ENCODE measurements at places on chromosomes 5 and 9. TPM values are rescaled to one million over a fixed set of nuclear protein-coding genes. Genes with fewer than 3 reads are reported as not detected.

- no peak for DNase-seq
These were observed 1.3 kb downstream of the SH3GL2 start for GRCh38 chr9:17580119-17580518.

DNA sequence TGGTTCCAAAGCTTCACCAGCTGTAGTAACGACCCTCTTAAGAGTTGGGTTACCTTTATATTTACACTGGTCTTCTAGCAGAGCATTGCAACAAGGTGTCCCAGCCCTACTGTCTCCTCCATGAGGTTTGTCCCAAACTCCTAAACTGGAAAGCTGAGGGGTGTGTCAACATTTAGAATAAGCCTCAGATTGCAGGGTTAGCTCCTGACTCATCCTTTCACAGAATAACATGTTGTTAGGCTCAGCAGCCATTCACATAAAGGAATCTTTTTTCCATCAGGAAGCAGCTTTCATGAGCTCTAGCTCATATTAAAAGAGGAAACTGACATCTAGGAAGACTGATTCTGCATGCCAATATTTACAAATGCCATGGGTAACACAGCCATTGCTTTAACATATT lies 238.7 kb downstream of the EFNA5 start:
- DNase-seq: no peak

GRCh38 chr5:131810510-131811249 lies 13.9 kb upstream of the FNIP1 start:
- no peak for DNase-seq

- DNase-seq: no peak
These were observed 42.2 kb upstream of the IL17B start for GRCh38 chr5:149421372-149421685.

- DNase-seq: no peak
These were observed 35.1 kb upstream of the ORM1 start for GRCh38 chr9:114287763-114288192.

DNA sequence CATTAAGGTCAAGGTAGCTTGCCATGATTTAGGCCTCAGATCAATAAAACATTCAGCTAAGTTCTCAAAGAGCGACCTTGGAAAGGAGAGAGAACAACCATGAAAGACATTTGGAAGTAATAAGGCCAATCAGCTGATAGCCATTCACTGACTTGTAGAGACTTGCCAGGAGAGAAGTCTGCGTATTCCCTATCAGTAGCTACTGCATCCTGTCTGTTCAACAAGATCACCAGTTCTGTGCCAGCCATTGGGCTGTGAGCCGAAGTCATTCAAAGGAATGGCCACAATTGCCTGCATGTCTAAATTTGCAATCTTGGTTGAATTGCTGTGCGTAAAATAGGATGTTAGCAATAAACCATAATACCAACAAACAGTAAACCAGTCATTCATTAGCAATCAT lies 219.8 kb downstream of the FBXL7 start:
- no peak for DNase-seq

GRCh38 chr5:172683645-172684471 lies 42.8 kb downstream of the NEURL1B start:
- DNase-seq: peak; percentile 56

DNA sequence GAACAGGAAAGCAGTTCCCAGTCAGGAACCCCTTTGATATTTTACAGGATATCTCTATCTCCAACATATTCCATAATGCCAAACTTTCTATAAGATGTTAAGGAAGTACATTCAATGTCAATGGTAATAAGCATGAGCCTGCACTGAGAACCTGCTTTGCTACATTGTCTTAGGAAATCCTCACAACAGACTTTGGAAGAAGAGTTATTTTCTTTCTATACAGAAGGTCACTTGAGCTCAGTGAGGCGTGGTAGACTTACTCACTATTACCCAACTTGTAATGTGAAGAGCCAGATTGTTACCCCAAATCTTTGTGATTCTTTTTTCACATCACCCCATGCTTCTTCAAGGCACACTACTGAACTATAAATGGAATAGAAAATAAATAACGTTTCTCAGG lies 435.9 kb downstream of the DNAH5 start:
- DNase-seq: no peak

GRCh38 chr5:73596705-73597328 lies 29.2 kb upstream of the ARHGEF28 start:
- no peak for DNase-seq

DNA sequence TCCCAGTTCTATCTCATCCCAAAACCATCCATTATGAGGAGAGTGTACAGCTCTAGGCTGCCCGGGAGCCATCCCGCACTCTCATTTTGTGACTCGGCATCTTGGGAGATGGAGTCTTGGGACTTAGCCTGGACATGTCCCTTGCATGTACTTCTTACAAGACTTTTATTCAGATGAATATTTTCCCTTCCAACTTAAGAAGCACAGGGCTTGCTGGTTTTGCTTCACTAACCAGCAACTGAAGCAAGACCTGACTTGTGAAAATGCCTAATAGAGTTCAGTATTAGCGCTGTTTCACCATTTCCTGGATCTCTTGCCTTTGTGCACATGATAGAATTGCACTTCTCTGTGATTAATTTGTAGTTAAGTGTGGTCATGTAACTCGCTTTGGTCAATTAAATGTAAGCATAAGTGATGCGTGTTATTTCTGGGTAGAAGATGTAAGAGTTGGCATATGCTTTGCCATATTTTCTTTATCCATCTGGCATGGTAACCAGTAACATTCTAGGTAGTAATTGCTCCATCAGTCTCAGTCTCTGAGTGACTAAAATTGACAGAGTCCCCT lies 55.8 kb downstream of the PDCD1LG2 start:
- no peak for DNase-seq

DNA sequence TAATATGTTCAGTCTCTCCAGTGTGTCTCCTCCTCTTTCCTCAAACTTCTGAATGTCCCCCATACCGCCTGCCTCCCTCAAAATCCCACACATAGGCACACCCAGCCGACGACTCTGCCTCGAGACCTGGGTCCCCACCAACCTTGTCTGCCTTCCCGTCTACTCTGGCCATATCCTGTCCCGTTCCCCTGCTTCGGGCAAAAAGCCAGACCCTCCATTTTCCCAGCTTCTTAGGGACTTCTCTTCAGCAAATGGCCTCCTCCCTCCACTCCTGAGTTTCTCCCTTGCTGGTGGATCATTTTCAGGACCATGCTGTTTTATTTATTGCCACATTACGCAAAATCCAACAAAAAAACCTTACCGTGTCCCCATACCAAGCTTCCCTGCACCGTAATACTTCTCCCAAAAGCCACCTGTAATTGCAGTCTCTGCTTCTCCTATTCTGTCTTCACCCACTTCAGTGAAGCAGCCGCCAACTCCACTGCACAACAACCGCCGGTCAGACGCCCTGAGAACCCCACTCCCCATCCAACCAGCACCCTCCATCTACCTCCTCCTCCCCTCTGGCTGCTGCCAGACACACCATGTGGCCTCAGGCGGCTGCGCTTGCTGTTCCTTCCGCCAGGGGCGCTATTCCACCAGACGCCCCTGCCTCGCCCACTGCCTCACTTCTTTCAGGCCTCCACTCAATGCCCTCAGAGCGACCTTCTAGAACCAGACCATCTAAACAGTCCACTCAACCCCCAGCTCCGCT lies 117.0 kb downstream of the TRPM6 start:
- DNase-seq: peak; percentile 30

DNA sequence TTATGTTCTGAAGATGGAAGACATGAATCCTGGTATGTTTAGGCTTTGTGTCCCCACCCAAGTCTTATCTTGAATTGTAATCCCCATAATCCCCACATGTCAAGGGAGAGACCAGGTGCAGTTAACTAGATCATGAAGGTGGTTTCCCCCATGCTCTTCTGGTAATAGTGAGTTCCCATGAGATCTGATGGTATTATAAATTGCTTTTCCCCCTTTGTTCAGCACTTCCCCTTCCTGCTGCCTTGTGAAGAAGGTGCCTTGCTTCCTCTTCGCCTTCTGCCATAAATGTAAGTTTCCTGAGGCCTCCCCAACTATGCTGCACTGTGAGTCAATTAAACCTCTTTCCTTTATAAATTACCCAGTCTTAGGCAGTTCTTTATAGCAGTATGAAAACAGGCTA lies 229.0 kb downstream of the ARL15 start:
- no peak for DNase-seq

GRCh38 chr9:108197008-108197365 lies 658.8 kb downstream of the ACTL7B start:
- DNase-seq: no peak

DNA sequence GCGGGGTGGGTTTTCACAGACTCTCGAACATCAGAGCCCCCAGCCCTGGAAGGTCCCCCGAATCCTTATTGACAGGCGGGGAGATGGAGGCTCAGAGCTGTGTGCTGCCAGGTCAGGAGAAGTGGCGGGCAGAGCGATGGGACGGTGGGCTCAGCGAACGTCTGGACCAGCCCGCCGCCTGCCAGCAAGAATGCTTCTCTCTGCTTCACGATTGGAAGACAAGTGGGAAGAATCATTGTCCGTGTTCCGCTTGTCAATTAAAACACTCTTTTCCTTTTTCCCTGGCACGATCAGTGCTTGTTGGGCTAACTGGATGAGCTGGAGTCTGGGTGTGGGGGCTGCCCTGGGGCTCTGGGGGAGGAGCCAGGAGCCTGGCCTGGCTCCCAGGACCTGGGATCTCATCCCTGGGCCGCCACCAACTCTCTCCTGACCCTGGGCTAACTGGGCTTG lies 1.6 kb downstream of the COL5A1 start:
- no peak for DNase-seq

DNA sequence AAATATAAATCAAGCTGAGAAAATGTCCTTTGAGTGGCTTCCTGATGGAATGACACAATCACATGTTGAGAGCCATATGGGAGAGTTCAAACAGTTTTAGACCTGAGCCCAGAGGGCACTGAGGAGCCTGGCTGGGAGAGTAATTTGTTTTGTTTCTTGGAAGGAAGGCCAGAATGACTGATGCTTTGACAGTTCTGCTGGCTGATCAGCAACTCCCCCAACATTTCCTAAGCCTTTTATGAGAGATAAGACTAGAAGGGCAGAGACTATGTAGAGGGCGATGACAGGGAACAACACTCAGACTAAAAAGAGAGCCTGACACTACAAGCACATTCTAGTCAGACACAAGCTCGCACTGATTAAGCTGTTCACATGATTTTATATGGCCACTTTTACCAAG lies 169.2 kb downstream of the COX7C start:
- no peak for DNase-seq

DNA sequence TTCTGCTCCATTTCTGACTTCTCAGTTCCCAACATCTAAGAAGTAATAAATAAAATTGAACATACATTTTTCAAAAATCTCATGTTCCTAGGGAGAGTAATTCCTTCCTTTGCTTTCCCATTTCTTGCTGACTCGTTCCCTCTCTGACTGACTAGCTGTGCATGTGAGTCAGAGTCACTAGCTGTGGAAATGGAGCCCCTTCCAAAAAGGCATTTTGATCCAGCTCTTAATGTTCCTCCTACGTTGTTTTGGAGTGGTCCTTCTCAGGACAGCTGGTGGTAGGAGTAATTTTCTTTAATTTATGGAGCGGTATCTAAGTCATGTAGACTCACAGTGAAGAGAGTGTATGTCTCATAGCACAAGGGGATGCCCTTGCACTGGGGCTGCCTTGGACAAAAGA lies 460.2 kb downstream of the GADD45G start:
- DNase-seq: no peak

DNA sequence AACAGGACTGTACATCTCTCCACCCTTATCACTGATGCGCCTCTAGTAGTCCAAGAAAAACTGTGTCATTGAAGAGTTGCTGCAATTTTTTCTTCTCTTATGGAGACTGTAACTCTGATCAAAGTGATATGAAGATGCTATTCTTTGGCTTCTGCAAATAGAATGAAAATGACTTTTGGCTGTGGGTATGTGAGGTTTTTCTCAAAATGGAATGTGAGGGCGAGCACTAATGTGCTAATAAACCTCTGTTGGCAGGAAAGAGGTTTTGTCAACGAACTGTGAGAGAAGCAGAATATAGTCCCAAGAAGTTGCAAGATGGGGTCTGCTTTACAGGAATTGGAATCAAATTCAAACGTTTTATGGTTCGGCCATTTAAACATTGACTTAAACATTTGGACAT lies 252.0 kb upstream of the GAS1 start:
- DNase-seq: no peak

DNA sequence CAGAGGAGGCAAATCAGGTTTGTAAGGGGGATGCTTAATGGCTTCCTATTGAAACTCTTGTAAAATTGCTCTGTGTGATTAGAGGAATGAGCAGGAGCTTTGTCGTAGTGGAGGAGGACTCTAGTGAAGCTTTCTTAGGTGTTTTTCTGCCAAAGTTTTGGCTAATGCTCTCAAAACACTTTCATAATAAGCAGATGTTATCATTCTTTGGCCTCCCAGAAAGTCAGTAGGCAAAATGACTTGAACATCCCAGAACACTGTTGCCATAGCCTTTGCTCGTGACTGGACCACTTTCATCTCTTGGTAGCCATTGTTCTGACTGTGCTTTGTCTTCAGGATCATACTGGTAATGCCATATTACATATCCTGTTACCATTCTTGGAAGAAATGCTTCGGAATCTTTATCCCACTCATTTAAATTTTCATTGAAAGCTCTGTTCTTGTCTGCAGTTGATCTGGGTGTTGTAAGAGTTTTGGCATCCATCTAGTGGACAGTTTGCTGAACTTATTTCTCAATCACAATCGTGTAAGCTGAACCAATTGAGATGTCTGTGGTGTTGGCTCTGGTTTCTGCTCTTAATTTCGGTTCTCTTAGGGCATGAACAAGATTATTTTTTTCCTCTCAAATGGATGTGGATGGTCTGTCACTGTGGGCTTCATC lies 187.6 kb downstream of the COMMD10 start:
- no peak for DNase-seq

DNA sequence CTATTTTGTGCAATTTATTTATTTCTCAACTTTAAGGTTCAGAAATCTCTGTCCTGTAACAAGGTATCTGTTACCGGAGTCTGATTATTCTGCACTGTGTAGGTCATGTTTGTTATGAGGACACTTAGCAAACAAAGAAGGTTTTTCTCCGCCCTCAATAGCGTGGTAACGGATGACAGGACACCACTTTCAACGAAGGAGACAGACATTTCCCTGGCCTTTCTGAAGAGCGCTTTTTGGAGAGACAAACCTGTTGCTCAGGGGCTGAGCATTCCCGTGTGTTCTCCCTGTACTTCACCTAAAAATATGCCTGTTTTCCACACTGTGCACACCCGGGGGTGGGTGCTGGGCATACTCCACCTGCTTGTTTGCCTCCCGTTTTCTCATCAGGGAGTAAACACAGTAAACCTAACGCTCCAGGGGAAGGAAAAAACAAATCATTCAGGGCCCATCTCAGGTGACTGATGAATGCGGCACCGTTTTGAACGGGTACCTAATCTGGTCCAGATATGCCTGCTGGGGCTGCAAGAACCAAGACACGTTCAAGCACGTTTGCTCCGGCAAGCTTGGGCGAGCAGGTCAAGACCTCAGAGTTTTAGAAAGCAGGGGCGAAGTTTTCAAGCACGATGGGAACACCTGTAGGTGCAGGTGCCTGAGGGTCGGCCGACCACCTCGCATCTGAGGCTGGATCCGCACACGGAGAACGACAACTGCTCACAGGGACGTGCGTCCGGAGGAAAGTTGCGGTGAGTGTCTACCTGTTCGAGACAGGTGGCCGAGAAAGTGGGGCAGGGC lies 859 bp downstream of the RETREG1 start:
- DNase-seq: no peak

GRCh38 chr5:37222181-37222580 lies 27.0 kb downstream of the CPLANE1 start:
- DNase-seq: no peak

Gene EGFL7
- 63.8 TPM for total RNA-seq

Gene ARHGEF37
- total RNA-seq: 32.8 TPM

Gene SPINK7
- total RNA-seq: not detected

Gene WDR31
- total RNA-seq: 12.9 TPM

Gene NEUROG1
- total RNA-seq: not detected

Gene BNC2
- 6.3 TPM for total RNA-seq

Gene TICAM2
- 3.0 TPM for total RNA-seq

Gene FSD1L
- total RNA-seq: 4.8 TPM

Gene SLC6A19
- total RNA-seq: not detected

Gene SQSTM1
- total RNA-seq: 434 TPM

Gene ARID3C
- not detected for total RNA-seq

All from left ventricle myocardium superior (tissue), 1 donor.